ENCODE measurements at places on chromosomes 4 and X. TPM values are rescaled to one million over a fixed set of nuclear protein-coding genes. Genes with fewer than 3 reads are reported as not detected.

GRCh38 chr4:143389579-143390195 lies 53.0 kb downstream of the GAB1 start:
- no peak for ATAC-seq

- ATAC-seq, result no peak
These were observed 173.0 kb upstream of the EMCN start for GRCh38 chr4:100690812-100691211.

DNA sequence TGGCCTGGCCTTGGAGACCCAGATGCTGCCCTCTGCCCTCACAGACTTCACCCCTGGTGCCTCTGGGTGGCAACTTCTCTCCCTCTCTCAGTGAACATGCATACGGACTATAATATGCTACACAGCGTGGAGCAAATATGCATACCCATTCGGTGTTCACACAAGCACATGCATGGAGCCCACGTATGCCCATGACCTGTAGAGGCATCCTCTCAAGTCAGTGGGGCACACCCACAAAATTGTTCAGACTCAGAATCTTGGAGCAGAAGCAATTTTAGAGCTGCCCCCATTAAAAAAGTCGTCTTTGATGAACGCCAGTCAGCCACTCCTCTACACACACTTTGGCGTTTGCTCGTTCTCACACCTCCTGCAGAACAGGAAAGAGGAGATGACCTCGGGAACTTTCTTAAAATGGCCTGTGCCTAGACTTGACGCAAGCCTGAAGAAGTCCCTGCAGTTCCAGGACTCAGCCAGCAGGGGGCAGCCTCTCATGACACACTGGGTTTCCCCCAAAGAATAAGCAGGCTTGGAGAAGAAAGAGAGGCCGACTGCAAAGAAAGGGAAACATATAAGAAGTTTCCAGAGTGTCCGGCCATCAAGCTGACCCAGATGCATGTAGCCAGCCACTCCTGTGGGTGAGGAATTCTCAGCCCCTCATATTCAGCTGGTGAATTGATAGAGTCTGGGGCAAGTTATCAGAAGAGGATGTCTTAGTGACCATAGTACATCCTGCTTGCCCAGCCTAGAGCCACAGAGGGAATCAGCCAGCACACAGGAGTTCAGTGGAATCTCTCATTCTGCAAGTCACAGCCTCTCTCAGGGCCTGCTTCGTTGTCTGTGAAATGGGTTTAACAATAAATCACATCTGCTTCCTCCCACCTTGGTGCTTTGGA lies 17.3 kb downstream of the APLN start:
- peak; percentile 55 for ATAC-seq

GRCh38 chrX:120251471-120252011 lies 929 bp downstream of the ZBTB33 start:
- no peak for ATAC-seq

The TMEM144 gene
- total RNA-seq, result 0.63 TPM

- no peak for ATAC-seq
These were observed 536.4 kb upstream of the FRG1 start for GRCh38 chr4:189404271-189404670.

DNA sequence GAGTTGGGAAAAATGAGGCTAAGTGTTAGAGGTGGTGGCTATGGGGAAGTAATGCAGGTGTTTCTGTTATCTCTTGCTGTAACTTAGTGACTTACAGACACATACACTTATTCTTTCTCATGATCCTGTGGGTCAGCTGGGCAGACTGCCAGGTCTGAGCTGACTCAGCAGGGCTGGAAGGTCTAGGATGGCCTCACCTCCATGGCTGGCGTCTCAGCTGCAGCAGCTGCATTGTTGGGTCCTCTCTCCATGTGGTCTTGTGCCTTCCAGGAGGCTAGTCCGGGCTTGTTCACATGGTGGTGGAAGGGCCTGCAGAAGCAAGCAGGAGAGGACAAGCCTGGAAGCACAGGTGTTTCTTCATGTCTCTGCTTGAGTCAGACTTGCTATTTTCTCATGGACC lies 172.7 kb downstream of the NHS start:
- ATAC-seq, result peak; percentile 10
